EH (cell line): ENCODE measurements at places on chromosomes 7 and 10.

DNA sequence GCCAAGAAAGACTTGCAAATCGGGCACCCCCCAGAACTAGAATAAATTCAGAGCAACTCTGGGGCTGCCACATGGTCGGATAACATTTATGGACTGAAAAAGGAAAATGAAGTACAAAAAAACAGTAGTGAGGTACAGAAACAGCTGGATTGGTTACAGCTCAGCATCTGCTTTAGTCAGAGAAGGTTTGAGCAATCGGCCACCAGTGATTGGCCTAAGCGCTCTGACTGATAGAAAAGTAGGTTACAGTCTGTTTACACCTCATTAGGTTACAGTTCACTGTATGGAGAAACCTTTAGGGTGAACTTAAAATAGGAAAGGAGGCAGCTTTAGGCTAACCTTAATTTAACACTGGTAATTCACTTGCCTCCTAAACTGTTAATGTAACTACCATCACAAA is 102.0 kb upstream of the DKK1 start:
- no peak for DNase-seq

DNA sequence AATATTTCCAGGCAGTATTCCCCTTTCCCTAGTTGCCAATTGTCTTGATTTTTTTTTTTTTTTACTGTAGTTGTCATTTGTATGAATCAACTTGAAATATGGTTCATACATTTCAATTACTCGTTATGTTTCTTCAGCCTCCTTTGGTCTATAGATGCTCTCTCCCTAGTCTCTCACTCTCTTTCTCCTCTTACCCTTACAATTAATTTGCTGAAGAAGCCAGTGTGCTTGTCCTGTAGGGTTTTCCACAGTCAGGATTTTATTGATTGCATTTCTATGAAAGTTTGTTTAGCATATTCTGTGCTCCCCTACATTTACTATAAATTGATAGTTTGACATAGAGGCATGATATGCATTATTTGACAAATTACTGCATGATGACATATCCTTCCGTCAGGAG is 112.0 kb upstream of the PRKCQ start:
- no peak for DNase-seq

GRCh38 chr10:43453266-43453831 is 16.4 kb downstream of the ZNF487 start:
- DNase-seq, result no peak

- no peak for DNase-seq
These were observed 81.9 kb upstream of the PDCD4 start for GRCh38 chr10:110789604-110790433.

DNA sequence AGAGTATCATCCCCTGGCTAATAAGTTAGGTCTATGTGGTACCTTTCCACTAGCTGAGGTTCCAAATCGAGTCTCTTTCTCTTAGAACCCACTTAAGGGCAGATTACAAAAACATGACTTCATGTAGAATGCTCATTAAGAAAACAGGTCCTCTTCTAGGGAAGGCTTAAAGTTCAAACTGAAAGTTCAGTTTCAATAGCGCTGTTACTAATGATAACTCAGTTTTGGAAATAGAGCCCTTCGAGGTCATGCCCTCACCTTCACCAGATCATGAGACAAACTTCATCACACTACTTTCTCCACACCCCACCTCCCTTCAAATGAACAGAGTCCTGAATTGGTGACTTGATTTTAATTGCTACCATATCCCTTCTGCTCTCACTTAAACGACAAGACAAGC is 26.2 kb downstream of the HGF start:
- DNase-seq, result no peak

- DNase-seq, result no peak
These were observed 21.6 kb upstream of the TPK1 start for GRCh38 chr7:144857463-144857862.

GRCh38 chr10:74282848-74283210 is 131.8 kb downstream of the ADK start:
- peak; percentile 71 for DNase-seq

DNA sequence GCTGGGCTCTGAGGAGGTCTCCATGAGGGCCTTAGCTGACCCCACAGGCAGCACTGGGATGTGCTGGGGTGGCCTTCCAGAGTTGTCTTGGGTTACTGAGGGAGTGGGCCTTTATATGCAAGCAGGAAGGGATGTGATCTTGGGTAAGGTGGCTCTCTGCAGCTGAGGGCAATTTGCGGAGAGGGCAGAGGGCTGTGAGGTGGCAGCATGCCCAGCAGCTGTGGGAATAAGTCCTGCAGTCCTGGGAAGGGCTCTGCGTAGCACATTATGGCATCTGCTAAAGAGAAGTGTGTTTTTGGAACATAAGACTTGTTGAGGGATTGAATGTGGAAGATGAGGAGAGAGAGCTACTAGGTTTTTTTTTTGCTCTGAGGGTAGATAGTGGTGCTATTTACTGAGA is 99.6 kb upstream of the KMT2E start:
- DNase-seq, result peak; percentile 10

DNA sequence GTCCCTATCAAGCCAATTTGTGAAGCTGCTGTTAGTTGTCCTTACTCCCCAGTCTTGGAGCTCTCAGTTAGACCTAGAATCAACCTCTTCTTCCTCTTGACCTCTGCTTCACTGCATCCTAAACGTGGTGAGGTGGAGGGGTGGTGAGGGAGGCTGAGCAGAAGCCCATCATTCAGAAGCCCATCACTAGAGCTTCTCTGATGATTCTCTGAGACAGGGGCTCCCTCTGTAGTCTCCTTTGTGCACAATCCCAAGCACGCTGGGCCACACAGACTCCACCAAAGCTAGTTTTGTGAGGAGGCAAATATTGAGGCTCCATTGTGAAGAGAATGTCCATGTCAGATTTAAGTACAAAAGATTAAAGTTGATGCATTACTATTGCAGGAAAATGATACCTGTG is 163.8 kb upstream of the PRSS1 start:
- no peak for DNase-seq

GRCh38 chr7:151754142-151754590 is 122.7 kb downstream of the PRKAG2 start:
- peak; percentile 99 for DNase-seq

DNA sequence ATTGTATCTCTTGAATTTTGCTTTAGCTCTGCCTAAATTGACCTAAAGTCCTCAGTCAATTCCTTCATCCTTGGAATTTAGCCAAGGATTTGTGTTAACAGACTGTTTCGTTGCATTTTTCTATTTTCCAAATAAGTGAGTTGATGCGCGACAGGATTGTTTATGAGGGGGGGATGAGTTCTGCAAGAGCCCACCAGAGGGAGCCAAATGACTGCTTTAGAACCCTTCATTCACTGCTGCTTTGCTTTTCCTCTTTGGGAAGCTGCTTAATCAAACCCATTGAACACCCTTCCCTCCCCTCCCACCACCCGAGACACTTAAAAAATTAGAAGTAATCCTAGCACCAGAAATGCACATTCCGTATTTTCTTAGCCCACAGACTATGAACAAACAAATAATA is 33.7 kb upstream of the PTF1A start:
- DNase-seq, result peak; percentile 60

GRCh38 chr10:4725917-4726606 is 99.9 kb upstream of the AKR1E2 start:
- peak; percentile 85 for DNase-seq

DNA sequence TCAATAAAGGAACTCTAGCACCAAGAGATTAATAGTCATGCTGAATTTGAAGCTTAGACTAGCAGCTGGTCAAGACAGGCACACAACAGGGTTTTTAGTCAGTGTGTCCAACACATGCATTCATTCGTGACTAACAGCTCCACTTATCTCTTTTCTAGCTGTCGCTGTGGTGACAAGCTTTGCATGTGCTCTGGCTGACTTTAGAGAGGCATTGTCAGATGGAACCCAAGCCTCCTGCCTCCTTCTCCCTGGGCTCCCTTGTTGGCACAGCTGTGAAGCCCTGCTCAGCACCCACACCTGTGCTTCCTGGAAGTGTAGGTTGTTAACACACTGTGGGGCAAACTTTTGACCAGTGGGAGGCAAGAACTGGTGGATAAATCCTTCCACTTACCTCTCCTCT is 9.8 kb upstream of the AGK start:
- DNase-seq, result no peak

DNA sequence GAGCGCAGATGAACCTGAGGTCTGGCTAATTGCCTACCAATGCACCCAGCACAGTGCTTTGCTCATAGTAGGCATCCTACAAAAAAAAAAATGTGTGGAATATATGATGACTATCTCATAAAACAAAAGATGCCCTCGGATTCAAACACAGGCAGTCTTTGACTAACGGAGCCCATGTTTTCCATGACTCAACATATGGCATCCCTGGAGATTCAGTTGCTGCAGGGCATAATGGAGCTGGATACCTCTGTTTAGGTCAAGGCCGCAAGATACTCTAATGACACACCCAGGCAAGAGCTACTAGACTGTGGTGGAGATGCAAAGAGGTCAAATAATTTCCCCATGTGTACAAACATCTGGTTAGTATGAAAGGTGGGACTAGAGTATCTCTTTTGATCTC is 16.3 kb downstream of the CUBN start:
- DNase-seq, result peak; percentile 73

DNA sequence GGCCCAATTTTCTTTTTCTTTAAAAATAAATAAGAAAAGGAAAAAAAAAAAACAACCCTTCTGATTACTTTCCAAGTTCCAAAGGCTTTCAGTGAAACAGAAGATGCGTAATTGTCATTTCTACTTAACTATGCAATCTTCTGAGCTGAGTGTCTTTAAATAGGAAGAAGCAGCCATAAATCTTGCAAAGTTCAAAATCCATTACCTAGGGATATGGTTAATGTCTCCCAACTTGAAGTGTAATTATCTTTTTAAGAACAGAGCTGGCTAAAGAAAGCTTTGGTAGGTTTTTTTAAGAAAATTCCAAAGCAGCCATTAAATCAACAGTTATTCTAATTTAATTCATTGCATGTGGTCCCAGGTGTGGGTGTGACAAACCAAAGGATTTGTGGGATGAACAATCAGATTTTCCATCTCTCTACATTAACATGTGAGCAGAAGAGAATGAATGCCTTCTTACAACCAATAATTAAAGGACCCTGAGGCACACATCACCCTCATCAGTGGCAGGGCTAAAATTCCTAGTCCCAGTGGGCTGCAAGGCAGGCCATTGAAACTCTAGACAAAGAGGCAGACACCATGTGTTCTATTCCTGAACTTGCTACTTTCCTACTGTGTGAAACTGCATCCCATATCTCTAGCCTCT is 419.2 kb downstream of the REEP3 start:
- DNase-seq, result no peak

DNA sequence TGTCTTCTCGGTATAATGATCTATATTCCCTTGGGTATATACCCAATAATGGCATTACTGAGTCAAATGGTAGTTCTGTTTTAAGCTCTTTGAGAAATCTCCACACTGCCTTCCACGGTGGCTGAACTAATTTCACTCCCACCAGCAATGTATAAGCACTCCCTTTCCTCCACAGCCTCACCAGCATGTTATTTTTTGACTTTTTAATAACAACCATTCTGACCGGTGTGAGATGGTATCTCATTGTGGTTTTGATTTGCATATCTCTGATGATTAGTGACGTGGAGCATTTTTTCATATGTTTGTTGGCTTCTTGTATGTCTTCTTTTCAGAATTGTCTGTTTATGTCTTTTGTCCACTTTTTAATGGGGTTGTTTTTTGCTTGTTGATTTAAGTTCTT is 33.6 kb downstream of the KIAA1217 start:
- no peak for DNase-seq

GRCh38 chr10:97532935-97533671 is 34.4 kb downstream of the UBTD1 start:
- DNase-seq, result peak; percentile 74

DNA sequence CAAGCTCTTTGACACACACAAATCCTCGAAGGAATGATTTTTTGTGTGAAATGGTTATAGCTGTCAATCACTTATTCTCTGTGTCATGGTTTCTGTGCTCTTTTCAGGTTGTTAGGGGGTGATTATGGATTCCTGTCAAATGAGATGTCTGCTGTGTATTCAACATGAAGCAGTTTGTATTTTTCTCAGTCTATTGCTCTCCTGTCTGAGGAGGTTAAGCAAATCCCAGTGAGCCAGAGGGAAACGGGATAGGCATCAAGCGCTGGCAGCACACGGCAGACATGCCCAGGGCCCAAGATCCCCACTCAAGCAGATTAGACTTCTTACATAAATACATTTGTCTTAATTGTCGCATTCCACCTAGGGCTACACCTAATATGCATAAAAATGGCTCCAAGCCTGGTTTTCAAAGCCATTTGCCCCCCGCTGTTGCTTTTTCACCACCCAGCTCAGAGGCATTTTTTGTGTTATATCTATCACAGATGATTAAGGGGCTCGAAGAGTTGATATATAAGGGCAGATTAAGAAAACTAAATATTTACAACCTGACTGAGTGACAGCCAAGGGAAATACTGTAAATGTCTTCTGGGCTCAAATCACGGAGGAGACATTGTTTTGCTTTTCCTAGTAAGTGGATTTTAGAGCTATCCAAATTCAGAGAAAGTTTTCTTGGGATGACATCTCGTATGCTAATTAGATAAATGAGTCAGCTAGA is 192.7 kb upstream of the LRGUK start:
- DNase-seq, result no peak
